ENCODE measurements at places on chromosomes 1 and 21.

DNA sequence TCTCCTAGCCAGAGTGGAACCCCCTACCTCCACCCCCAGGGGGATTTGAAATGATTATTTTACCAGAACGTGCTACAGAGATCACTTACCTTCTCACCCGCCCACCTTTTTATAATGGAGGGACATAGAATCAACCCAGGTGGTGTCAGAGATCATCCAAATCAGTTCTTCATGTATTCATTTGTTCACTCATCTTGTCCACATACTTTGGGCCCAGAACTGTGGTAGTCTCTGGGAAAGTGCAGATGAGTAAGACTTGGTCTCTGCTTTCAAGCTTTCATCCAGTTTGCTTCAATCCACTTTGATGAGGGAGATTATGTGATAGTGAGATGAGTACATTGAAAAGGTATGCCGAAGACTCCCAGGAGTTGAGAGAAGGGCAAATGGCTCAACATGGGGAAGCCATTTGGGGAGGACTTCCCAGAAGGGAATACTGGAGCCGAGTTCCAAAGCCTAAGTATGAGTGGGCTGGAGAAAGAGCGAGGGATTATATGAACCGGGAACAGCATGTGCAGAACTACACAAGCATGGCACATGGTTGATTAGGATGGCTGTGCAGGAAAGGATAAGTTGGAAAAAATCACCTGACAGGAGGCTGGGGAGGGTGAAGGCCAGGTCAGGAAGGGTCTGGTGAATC lies 1.9 kb downstream of the FGGY start:
- DNase-seq, result no peak

GRCh38 chr1:84968101-84968500 lies 28.8 kb downstream of the MCOLN2 start:
- no peak for DNase-seq

DNA sequence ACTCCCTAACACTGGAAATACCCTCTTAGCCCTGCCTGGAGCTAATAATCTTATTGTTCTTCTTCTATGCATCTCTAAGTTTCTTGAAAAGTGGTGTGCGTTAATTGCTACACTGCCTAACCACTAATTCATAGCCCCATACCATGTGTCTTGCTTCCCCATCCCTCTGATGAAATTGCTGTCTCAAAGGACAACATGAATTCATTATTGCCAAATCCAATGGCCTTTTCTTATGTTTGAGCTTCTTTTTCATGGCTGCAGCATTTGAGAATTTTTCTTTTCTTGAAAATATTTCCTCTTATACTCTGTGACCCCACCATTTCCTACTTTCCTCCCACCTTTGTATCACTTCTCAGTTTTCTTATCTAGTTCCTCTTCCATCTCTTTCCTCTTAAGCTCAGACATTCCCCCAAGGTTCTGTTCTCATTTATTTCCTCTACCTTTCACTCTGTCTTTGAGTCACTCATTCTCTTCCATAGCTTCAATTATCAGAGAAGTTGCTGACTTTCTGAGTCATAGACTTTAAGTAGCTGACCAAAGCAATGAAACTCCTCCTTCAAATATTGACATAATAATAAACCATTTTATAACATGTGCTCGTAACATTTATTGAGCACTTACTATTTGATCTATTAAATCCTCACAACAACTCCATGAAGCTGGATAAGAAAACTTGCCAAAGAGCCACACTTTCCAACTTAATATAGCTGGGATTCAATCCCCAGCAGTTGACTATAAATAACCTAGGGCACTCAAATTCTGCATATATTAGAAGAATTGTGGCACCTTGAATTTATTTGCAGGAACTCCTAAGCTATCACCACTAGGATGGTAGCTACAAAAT lies 35.5 kb upstream of the ATP6V1G3 start:
- no peak for DNase-seq

DNA sequence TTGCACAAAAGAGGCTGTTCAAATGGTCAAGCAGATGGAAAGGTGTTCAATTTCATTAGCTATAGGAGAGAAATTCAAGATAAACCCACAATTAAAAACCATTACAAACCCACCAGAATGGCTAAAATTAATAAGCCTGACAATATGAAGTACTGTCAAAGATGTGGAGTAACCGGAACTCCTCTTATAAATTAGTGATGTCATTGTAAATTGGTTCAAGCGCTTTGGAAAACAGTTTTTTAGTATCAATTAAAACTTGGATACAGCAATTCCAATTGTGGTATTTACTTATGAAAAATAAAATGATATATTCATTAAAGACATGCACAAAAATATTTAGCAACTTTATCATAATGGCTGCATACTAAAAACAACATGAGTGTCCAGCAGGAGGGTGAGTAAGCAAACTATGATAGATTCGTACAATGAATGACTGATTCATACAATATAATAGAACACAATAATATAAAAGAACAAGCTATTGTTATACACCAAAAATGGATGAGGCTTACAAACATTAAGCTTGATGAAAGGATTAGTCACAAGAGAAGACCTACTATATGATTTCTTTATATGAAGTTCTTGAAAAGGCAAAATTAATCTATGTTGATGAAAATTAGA lies 38.4 kb upstream of the FGGY start:
- DNase-seq, result no peak

DNA sequence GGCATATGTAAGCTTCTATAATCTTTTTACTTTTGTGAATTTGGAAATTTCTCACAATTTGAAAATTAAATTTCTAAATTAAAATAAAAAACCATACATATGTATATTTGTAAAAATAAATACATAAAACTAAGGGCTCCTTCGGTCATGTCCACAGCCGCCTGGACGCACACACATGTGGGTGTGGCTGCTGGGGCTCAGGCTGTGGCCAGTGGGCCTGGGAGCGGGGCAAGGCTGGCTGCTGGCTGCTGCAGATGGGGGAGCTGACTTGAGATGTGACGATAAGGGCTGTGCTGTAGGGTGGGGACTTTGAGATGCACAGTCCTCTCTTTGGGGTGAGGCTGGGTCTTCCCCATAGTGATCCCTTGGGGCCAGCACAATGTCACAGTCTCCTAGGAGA lies 4.8 kb downstream of the RER1 start:
- DNase-seq, result peak; percentile 24

DNA sequence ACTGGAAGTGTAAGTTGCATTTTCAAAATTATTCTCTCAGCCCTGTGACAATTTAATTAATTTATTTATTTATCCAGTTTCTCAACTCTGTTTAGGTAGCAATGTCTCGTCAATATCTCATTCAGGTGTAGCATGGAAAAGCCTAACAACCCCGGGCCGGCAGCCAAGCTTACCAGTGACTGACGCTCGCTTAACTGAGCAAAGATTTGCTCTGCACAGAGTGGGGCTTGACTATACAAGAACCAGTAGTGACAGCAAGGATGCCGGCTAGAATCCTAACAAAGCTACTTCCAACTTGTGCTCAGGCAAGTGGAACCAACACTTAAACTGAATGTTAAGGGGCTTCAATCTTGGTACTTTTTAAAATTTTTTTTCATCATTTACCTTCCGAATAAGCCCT lies 80.9 kb upstream of the ESRRG start:
- DNase-seq, result no peak

DNA sequence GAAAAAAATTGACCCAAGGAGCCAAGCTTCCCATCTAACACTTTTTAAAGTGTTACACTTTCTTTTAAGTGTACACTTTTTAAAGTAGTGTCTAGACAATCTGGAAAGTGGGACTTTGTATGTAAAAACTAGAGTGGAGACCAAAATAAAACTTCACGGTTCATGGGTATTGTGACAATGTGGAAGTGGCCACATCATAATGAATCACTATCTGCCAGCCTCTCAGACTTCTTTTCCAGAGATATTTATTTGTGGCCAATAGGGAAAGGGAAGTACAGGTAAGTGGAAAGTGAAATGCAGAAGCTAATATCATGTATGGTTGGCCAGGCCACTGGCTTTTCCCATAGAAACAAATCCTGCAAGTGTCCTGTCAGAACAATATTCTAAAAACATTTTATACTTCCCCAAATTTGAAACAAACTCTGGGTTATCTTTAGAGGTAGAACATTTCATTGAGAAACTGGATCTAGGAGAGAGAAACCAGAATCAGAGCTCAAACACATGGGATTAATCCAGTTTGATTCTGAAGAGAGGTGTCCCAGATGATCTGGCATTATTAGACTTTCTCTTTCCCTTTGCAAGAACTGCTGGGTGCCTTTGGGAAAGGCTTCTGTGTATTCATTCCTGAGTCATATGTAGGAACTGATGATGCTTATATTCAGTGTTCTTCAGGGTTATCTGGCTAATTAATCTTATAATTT lies 2.0 kb downstream of the TNFSF18 start:
- no peak for DNase-seq

GRCh38 chr1:64701886-64702285 lies 43.0 kb upstream of the RAVER2 start:
- no peak for DNase-seq

DNA sequence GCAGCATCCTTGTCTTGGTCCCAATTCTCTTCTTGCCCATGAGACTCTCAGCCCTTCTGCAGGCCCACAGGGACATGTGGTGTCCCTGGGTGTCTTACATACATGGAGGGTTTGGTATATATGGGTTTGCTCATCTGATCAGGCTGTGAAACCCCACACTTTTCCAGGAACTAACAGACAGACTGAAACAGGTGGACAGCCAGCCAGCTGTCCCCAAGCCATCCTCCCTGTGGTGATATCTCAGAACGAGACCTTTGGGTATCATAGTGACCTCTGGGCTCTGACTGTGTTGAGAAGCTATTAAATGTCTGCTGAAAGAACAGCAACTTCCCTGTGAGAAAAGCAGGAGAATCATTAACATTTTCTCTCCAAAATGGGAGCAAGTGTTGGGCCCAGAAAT lies 115.5 kb upstream of the PAXBP1 start:
- no peak for DNase-seq

GRCh38 chr1:53309802-53310201 lies 18.1 kb downstream of the LRP8 start:
- DNase-seq, result no peak

GRCh38 chr1:181416268-181416860 lies 67.0 kb upstream of the CACNA1E start:
- no peak for DNase-seq

DNA sequence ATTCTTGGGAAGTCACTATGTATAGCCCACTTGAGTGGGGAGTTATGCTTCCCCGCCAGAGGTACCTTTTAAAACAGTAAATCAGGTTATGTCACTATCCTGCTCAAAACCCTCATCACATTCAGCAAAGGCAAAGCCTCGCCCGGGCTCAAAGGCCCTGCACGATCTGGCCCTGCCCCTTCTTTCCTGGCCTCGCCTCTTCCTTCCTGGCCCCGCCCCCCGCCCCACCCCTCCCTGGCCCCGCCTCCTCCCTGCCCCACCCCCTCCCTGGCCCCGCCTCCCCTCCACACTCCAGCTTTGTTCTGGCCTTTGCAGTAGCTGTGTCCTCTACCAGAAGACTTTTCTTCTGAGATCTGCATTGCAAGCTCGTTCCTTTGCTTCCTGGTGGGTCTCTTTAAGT lies 6.6 kb downstream of the LDLRAD2 start:
- peak; percentile 89 for DNase-seq

GRCh38 chr1:39662861-39663260 lies 9.0 kb downstream of the NT5C1A start:
- no peak for DNase-seq

DNA sequence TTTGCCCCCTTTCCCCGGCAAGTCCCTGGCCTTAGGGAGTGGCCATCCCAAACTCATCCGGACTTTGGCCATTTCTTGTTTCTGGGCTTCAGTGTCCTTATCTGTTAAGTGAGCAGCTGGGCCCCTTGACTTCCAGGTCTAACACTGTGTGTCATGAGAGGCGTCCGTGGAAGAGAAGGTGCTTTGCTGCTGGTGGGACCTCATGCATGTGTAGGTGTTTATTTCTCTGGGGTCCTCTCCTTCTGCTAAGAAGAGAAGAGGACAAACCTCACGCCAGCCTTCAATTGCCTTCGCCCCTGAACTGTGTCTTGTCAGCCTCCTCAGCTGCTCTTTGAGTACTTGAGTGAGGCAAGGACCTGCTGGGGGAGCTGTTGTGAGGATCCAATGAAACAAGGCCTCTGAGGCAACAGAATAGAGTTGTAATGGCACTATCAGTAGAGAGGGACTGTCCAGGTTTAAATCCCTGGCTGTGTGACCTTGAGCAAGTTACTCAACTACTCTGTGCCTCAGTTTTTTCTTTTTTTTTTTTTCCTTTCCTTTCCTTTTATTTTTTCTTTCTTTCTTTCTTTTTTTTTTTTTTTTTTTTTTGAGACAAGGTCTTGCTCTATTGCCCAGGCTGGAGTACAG lies 72.5 kb downstream of the RUNX3 start:
- peak; percentile 36 for DNase-seq

DNA sequence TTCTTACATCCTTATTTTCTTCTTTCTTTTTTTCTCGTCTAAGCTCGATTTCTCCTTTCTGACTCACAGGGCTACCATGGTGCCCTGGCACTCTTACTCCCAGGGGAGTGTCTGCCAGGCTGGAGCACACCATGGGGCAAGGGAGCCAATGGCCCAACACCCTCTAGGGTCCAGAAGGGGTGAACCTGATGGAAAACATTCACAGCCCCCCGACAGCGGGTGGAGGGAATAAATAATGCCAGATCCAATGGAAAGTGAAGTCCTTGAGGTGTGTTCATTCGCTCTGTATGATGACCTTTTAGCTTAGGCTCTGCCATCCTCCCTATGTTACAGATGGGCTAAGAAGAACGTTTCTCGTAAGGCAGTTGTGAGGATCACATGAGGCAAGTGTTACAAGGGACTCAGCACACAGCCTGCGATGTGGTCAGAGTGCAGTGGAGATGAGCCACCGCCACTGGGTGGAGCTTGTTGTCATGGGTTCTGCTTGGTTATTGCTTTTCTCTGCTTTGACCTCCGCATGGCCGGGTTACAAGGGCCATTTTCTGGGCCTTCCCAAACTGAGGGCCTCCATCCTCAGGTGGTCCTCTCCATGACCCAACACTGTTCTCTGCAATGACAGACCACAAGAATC lies 3.5 kb upstream of the FCMR start:
- DNase-seq, result peak; percentile 64

- DNase-seq, result no peak
Measured at GRCh38 chr1:8396786-8397406, 79.0 kb downstream of the SLC45A1 start.

GRCh38 chr1:41699861-41700248 lies 215.4 kb upstream of the EDN2 start:
- DNase-seq, result no peak

All from hematopoietic multipotent progenitor cell treated with erythropoietin and hydrocortisone succinate and interleukin-3 and kit ligand, for 6 days (in vitro differentiated cells).